ENCODE measurements at places on chromosomes 7 and 10.
A peak's percentile ranks its signal among the peaks of the same experiment; 100 is the strongest.

DNA sequence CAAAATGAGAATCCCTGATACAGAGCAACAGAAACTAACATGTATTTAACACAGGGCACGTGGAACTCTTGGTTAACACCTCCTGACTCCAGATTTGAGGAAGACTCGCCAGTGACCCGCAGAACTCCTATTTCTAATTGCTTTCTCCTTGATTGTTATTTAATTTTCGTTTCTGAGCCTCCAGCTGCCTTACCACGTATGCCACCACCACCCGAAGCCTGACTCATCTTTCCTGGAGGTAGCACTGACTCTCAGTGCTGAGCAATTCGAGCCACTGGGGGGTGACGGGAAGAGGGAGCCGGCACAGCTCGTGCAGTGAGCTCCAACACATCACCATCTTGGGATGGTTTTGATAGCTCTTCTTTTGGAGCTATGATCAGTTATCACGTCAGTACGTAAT lies 273.9 kb upstream of the MGMT start:
- DNase-seq = no peak

DNA sequence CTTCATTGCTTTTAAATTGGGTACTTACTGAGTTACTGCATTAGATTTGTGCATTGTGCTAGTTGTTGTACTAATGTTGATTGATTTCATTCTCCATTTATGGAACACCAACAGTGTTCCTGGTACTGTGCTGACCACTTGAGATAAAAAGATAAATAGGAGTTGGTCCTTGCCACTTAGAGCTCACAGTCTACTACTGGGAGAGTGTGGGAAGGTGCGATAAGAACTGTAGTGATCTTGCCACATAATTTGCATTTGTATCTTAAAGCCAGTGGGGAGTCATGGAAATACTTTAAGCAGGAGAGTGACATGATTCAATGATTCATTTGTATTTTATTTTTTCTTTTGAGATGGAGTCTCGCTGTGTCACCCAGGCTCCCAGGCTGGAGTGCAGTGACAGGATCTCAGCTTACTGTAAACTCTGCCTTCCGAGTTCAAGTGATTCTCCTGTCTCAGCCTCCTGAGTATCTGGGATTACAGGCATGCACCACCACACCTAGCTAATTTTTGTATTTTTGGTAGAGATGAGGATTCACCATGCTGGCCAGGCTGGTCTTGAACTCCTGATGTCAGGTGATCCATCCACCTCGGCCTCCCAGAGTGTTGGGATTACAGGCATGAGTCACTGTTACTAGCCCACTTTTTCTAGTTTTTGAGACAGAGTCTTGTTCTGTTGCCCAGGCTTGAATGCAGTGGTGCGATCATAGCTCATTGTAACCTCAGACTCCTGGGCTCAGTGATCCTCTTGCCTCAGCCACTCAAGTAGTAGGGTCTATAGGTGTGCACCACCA lies 51.2 kb upstream of the TMEM248 start:
- no peak for DNase-seq

DNA sequence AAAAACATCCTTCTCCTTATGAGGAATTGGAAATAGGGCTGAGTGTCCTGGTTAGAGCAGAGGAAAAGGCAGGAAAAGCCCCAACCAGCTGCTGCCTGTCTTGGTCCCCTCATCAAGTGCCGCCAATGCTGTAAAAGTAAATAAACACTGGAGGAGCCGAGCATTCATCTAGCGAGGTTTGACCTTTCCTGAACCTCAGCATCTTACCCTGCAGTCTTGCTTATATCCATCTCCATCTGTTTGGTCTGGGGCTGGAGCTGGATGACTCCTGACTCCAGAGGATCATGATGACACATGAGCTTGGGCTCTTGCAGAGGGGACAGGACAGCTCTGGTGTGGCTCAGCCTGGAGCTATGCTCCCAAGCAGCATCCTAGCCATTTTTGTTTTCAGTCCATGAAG lies 501.1 kb downstream of the TNS3 start:
- no peak for DNase-seq

GRCh38 chr10:75788394-75789205 lies 357.2 kb downstream of the LRMDA start:
- no peak for DNase-seq

GRCh38 chr7:78473571-78474301 lies 675.2 kb downstream of the PHTF2 start:
- DNase-seq = no peak

DNA sequence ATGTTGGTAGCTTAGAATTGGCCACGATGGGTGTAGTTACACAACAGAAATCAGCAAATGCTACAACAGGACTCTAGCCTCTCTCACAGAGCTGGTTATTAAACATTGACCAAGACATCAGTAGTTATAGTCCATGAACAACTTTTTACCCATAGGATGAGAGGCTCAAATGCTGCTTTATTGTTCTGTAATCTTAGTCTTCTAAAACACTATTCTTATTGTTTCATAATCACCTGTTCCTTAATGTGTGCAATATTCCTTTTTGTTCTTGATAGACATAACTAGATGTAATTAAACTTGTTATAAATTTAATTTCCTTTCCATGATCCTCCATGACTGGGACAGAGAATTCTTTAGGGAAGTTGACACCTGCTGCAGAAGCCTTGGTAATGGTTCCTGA lies 356.9 kb downstream of the EXOC4 start:
- DNase-seq = no peak

- no peak for DNase-seq
Observed at GRCh38 chr7:25262586-25262985, 34.3 kb upstream of the NPVF start.

DNA sequence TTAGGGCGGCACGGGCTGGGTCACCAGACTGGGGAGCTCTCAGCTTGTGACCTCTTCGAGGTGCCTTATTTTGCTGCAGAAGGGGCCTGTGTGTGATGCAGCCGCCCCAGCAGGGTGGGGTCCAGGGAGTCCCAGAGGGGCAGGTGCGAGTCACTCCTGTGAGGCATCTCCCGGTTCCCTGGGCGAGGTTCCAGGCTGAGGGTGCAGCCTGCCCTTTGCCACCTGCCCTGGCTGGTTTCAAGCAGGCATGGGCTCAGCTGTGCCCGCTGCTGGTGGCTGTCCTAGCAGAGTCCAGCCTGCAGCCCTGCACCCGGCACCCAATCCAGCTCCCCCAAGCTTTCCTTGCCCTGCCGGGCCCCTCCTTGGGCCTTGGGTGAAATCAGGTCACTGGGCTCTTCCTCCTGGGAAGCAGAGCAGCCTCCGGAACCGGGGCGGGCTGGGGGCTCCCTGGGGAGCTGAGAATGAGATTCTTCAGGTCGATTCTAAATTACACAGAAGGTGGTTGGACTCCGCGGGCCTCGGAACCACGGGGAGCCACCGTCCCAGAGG lies 64.8 kb downstream of the PWWP2B start:
- DNase-seq = no peak

- DNase-seq = no peak
Observed at GRCh38 chr7:20404320-20404719, 73.6 kb downstream of the ITGB8 start.

DNA sequence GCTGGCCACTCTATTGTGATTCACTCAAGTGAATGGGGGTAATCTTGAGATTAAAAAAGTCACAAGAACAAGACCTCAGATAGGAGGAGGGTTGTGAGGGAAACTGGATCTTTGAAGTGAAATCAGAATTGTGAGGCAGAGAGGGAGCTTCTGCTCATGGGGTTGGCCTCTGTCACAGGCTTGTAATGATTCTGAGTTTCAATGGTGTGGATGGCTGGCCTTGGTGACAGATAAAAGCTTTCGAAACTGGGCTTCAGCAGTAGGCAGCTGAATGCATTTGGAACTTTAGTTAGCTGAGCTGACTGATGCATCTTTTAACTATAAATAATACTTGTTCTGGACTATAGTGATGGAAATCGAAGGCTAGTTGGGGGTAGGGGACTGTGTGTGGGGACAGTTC lies 12.2 kb downstream of the TAS2R60 start:
- DNase-seq = no peak

DNA sequence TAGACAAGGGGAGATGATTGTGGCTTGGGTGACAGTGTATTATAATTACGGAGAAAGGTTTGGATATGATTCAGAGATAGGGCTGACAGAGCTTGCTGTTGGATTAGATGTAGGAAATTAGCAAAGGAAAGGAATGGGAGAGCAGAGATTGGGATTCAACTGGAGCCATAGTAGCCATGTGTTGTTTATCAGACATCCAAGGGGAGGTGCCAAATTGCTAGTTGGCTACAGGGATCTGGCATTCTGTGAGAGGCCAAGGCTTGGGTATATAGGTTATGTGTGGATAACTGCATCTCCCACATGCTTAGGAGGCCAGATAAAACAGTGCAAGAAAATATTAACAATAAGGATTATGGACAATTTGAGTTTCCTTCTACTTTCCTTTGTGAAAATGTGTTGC lies 34.9 kb downstream of the CSGALNACT2 start:
- DNase-seq = no peak

GRCh38 chr10:59757966-59758365 lies 4.7 kb upstream of the MRLN start:
- DNase-seq = no peak

DNA sequence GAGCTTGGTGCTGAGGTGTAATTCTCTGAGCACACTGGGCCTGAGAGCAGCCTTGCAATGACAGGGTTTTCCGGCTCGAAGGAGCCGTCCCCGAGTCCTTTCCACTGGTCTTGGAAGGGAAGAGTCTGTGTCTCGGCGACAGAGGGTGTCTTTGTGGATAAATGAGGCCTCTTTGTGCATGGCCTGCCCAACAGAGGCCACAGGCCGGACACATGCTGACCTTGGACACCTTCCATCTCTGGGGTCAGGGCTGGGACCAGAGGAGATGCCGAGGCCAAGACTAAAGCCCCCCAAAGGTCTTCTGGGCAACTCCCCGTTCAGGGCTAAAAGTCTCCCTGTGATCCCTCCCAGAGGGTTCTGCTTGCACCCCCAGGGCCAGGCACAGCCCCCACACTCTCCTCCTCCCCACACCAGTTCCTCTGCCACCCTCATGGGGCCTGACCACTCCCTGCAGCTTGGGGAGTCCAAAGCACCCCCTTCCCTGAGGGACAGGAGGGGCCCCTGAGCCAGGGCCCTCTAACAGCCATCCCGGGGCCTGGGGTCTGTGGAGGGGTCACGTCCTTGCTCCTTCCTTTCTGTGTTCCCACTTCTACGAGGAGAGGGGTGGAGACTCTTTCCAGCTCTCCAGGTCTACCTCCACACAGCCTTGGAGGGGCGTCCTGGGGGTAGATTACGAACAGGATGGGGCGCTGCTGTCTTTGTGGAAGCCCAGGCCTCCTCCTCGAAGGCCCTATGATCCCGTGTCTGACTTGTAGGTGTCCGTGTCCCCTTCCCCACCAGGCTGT lies 130.6 kb upstream of the FAM20C start:
- DNase-seq = no peak

GRCh38 chr7:2544541-2545188 lies 10.7 kb downstream of the BRAT1 start:
- no peak for DNase-seq

GRCh38 chr10:2414039-2414438 lies 653.3 kb upstream of the PFKP start:
- no peak for DNase-seq

DNA sequence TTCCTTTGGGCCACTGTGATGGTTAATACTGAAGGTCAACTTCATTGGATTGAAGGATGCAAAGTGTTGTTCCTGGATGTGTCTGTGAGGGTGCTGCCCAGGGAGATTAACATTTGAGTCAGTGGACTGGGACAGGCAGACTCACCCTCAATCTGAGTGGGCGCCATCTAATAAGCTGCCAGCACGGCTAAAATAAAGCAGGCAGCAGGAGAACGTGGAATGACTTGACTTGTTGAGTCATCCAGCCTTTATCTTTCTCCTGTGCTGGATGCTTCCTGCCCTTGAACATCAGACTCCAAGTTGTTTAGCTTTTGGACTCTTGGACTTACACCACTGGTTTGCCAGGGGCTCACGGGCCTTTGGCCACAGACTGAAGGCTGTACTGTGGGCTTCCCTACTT lies 1046.9 kb downstream of the TYW1 start:
- DNase-seq = no peak

DNA sequence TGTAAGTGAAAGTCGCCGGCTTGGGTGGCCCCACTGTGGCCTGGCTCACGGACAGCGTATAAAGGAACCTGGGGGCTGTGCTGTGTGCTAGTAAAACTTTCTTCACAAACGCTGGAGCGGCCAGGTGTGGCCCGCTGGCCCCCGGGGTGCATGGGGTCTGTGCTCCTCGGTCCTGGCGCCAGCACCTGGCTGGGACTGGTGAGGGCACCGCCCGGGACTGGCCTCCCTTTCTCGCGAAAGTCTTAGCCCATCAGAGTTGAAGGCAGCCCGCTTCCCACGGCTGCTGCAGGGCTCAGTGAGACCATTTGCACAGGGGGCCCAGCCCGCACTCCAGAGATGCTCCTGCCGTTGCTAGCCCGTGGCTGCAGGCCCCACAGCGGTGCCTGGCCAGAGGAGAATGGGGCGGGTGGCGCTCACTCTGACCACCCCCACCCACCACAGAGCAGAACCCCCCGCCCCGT lies 5.8 kb downstream of the PWWP2B start:
- no peak for DNase-seq

DNA sequence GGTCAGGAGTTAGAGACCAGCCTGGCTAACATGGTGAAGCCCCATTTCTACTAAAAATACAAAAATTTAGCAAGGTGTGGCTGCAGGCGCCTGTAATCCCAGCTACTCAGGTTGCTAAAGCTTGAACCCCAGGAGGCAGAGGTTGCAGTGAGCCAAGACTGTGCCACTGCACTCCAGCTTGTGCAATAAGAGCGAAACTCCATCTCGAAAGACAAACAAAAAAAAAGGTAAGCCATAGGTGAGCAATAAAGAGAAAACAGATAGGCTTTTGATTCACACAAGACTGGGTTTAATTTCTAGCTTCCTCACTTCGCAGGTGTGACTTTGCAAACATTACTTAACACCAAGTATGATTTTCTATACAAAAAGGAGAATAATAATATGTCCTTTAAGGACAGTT lies 72.3 kb upstream of the ACBD5 start:
- no peak for DNase-seq

- peak; percentile 53 for DNase-seq
Observed at GRCh38 chr7:8357536-8357935, 75.9 kb upstream of the NXPH1 start.
